Vein endothelial cell (primary cell): ENCODE measurements at places on chromosomes 4 and X. TPM values are rescaled to one million over a fixed set of nuclear protein-coding genes. Genes with fewer than 3 reads are reported as not detected.

HGFAC gene
- total RNA-seq: 0.19 and 0.33 TPM in 2 replicates

UGT2B15 gene
- not detected in 2 replicates for total RNA-seq

LANCL3 gene
- total RNA-seq: 0.98 and 1.7 TPM in 2 replicates

PPP1R2C gene
- total RNA-seq: not detected in 2 replicates

RLIM gene
- 56.5 and 60.0 TPM in 2 replicates for total RNA-seq

MAGED4B gene
- total RNA-seq: 5.2 and 12.4 TPM in 2 replicates

COX7B2 gene
- total RNA-seq: not detected in 2 replicates

SLITRK4 gene
- 2.5 and 3.9 TPM in 2 replicates for total RNA-seq

FOXR2 gene
- not detected in 2 replicates for total RNA-seq

SYNPO2 gene
- 0.19 and 0.65 TPM in 2 replicates for total RNA-seq

ZXDA gene
- 14.4 and 14.8 TPM in 2 replicates for total RNA-seq

OTC gene
- total RNA-seq: not detected in 2 replicates

SLC38A5 gene
- 10.1 and 44.5 TPM in 2 replicates for total RNA-seq

BTC gene
- total RNA-seq: under 0.01 and 0.10 TPM in 2 replicates

CCNB3 gene
- total RNA-seq: 0.19 and 2.6 TPM in 2 replicates

AFF2 gene
- total RNA-seq: under 0.01 and 1.1 TPM in 2 replicates

HAND2 gene
- total RNA-seq: 0.19 TPM in 1 of 2 replicates, not detected in the other

NUP62CL gene
- not detected in 2 replicates for total RNA-seq

TGIF2LX gene
- total RNA-seq: not detected in 2 replicates

SHROOM4 gene
- total RNA-seq: 63.4 and 69.4 TPM in 2 replicates

GAB1 gene
- total RNA-seq: 39.2 and 57.4 TPM in 2 replicates

NWD2 gene
- total RNA-seq: not detected in 2 replicates

NDNF gene
- not detected in 2 replicates for total RNA-seq

JADE3 gene
- 12.4 and 14.2 TPM in 2 replicates for total RNA-seq

TRAM1L1 gene
- 0.65 and 1.1 TPM in 2 replicates for total RNA-seq

UNC5C gene
- 0.29 and 1.3 TPM in 2 replicates for total RNA-seq

GAR1 gene
- total RNA-seq: 4.6 and 7.9 TPM in 2 replicates

FGFBP2 gene
- total RNA-seq: not detected in 2 replicates

STK32B gene
- 26.8 and 39.2 TPM in 2 replicates for total RNA-seq

SCML1 gene
- total RNA-seq: 6.9 and 9.6 TPM in 2 replicates

CLGN gene
- 0.67 and 0.98 TPM in 2 replicates for total RNA-seq

TREX2 gene
- total RNA-seq: 2.0 and 5.9 TPM in 2 replicates

KIF4A gene
- 7.5 and 15.8 TPM in 2 replicates for total RNA-seq

STPG2 gene
- total RNA-seq: under 0.01 and 0.19 TPM in 2 replicates

PLXNB3 gene
- total RNA-seq: 11.0 and 11.4 TPM in 2 replicates

RASSF6 gene
- not detected in 2 replicates for total RNA-seq

PASD1 gene
- not detected in 2 replicates for total RNA-seq

RHOXF2 gene
- total RNA-seq: not detected in 2 replicates

DGAT2L6 gene
- total RNA-seq: not detected in 2 replicates

ARHGEF6 gene
- total RNA-seq: 5.7 and 7.8 TPM in 2 replicates

APELA gene
- not detected in 2 replicates for total RNA-seq

SLC2A9 gene
- 0.38 and 1.3 TPM in 2 replicates for total RNA-seq

SYP gene
- total RNA-seq: under 0.01 and 0.10 TPM in 2 replicates

OTUD6A gene
- total RNA-seq: not detected in 2 replicates
